ENCODE measurements at places on chromosomes 1 and 21.

- DNase-seq: no peak
These were observed 1234.6 kb upstream of the ADGRL2 start for GRCh38 chr1:80566123-80566522.

GRCh38 chr1:168441745-168442144 is 102.1 kb downstream of the XCL2 start:
- no peak for DNase-seq

GRCh38 chr1:59333626-59334277 is 36.9 kb downstream of the FGGY start:
- no peak for DNase-seq

GRCh38 chr1:33326785-33327184 is 5.9 kb upstream of the A3GALT2 start:
- DNase-seq: no peak

DNA sequence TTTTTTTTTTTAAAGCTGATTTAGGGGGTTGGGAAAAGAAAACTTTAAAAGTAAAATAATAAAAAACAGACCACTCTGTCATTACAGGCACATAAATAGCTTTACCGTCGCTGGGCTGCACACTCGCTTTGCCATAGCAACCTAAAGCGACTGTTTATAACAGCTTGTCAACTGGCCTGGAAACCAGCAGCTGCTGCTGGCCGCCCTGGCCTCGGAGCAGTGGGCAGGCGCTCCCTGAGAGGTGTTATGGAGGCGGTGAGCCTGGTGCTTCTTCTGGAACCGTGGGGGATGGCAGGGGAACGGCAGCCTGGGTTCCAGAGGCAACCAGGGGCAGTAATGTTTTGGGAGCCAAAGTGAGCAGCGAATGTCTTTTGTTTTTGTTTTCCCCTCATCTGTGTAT is 45.7 kb downstream of the ATP2B4 start:
- no peak for DNase-seq

DNA sequence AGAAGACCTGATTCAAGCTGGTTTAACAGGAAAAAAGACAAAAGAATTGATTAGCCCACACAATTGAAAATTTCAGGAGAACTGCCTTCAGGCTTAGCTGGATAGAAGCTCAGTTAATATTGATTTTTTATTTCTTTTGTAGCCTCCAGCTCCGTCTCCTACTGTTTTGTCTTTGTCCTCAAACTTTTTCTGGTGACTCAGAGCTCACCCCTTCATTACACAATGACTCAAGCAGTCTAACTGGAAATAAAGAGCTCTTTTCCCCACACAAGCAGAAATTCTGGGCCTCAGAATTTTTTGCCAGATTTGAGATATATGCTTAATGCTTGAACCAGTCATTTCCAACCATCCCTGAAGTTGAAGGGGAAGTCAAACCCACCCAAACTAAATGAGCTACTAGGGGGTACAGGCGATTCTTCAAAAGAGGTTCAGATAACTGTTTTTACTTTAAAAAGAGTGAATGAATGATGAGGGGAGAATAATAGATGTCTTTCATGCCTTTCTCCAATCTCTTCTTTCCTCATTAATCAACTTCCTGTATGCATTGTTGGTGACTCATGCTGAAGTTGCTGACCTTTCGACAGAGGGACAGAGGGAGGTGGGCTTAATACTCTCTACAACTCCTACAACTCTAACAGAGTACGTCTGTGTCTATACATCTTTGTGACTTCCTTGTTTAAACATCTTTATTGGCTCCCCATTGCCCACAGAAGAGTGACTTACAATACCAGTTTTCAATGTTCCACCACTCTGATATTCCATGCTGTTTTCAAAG is 6.2 kb upstream of the ACP6 start:
- DNase-seq: no peak

- DNase-seq: no peak
These were observed 12.5 kb downstream of the AADACL3 start for GRCh38 chr1:12728391-12728790.

GRCh38 chr1:172699111-172699510 is 40.2 kb downstream of the FASLG start:
- DNase-seq: peak; percentile 43

- DNase-seq: no peak
These were observed 2.7 kb downstream of the MLLT11 start for GRCh38 chr1:151062741-151063371.

DNA sequence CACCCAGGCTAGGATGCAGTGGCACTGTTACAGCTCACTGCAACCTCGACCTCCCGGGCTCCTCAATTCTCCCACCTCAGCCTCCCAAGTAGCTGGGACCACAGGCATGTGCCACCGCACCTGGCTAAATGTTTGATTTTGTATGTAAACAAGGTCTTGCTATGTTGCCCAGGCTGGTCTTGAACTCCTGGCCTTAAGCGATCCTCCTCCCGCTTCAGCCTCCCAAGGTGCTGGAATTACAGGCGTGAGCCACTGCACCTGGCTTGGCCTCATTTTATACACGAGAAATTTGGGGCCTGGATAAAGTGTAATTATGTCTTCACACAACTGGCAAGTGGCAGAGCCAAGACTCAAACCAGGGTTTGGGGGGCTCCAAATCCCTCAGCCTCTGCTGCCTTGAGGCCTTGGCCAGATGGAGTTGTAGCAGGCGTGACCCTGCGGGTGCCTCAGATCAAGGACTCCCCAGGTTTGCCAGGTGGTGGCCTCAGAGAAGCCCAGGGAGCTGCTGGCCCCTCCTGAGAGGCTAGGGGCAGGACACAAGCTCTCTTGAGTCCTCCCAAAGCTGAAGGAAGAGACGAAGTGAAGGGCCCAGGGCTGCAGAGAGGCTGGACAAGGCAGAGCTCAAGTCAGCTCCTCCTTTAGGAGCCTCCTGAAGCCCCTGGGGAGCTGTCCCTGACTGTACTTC is 61.7 kb downstream of the MDM4 start:
- DNase-seq: no peak

GRCh38 chr1:112849425-112850033 is 106.5 kb downstream of the SLC16A1 start:
- no peak for DNase-seq

DNA sequence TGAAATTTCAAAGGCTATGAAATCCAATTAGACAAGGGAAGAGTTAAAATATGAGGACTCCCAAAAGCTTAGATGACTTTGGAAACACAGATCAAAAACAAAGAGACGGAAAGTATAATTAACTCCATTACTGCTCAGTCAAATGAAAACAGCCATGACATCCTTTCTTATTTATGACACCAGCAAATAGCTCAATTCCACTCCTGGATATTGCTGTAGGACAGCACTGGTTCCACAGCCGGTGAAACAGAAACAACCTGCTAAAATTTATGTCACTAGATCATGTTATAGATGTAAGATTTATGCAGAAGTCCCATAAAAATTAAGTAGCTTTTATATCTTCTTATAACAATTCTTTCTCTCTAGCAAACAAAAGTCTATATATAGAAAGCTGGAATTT is 65.6 kb upstream of the RRP15 start:
- no peak for DNase-seq

GRCh38 chr1:160835751-160836150 is 26.9 kb downstream of the CD244 start:
- no peak for DNase-seq

DNA sequence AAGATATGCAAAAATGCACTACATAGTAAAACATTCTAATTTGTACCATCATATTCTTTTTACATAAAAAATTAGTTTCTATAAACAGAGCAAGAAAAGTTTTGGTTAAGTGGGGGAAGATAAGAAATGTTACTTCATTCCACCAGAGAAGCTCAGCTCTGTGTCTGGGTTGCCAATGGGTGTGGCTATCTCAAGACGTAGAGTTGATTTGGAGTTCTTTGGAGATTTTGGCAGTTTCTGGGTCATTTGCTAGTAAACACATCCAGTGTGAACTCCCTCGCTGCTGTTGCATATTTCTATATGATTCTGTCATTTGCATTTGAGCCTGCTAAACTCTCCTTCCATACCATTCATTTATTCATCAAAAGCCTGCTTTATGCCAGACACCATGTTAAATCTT is 7.2 kb downstream of the RGL1 start:
- DNase-seq: no peak

DNA sequence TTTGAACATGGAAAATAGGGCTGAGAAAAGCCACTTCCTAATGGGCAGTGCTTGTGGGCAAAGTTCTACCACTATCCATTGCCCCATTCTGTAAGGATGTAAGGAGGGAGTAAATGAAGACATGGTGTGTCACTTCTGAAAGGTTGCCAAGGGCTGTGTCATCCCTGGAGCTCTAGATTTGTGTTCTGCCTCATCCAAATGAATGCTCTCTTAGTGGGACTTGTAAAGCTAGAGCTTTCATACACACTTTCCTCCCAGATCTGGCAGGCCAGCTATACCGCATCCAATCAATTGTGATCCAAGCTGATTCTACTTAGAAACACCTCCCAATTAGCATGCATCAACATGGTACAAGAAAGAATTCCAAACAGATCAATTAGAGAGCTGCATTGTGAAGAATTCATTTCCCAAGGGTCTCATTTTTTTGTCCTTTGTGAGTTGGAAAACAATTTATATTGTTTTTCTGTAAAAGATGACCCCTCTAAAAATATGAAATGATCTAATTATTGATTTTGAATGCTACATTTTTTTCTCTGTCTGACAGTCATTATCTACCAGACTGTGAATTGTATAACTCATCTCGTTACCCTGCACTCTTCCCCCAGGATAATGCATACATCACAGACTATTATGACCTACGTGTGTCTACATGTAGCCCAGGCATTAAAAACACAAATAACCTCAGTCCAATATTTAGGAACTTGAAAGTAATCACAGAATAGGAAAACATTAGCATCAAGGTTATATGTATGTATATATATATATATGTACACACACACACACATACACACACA is 117.1 kb upstream of the DUSP10 start:
- DNase-seq: no peak

GRCh38 chr1:85571828-85572227 is 8.7 kb upstream of the CCN1 start:
- DNase-seq: no peak

- no peak for DNase-seq
These were observed 9.0 kb upstream of the C1orf198 start for GRCh38 chr1:230877146-230877923.

DNA sequence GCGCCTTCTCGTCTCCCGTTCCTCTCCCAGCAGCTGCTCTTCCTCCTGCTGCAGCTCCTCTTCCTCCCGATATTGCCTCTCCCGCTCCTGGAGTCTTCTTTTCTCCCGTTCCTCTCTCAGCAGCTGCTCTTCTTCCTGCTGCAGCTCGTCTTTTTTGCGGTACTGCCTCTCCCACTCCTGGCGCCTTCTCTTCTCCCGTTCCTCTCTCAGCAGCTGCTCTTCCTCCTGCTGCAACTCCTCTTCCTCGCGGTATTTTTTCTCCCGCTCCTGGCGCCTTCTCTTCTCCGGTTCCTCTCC is 5.3 kb downstream of the TCHH start:
- DNase-seq: no peak

DNA sequence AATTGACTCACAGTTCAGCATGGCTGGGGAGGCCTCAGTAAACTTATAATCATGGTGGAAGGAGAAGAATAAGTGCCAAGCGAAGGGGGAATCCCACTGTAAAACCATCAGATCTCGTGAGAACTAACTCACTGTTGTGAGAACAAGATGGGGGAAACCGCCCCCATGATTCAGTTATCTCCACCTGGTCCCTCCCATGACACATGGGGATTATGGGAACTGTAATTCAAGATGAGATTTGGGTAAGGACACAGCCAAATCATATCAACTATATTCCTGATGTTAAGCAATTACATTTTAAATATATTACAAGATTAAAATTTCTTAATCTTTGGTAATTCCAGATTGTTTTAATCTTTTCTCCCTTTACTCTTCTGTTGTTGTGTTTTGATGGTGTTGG is 55.2 kb downstream of the FNBP1L start:
- DNase-seq: no peak

DNA sequence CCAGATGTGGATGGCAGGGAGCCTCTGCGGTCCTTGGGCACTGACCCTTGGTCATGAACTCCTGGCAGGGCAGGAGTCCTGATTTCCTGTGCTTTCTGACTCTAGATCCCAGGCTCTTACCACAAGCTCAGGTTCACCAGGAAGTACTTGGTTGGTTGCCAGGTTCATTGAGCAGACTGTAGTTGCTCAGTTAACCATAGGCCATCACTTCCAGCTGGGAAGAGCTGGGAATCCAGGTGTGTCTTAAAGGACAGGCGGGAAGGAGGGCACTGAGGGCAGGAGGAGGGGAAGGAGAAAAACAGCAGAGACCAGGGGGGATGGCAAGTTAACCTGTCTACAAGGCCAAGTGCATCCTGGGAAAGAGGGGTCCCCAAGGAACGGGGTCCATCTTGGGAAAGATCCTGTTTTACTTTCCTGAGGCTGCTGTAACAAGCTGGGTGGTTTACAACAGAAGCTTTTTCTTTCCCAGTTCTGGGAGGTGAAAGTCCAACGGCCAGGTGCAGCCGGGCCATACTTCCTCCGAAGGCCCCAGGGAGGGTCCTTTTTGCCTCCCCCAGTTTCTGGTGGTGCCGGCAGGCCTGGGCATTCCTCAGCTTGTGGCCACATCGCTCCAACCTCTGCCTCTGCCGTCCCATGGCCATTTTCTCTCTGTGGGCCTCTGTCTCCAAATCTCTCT is 11.6 kb downstream of the KCNAB2 start:
- no peak for DNase-seq

- DNase-seq: no peak
These were observed 11.4 kb upstream of the RNF187 start for GRCh38 chr1:228475812-228476211.

- DNase-seq: no peak
These were observed 14.3 kb upstream of the ADAM30 start for GRCh38 chr1:119910618-119911017.

- no peak for DNase-seq
These were observed 613 bp upstream of the ERO1B start for GRCh38 chr1:236282425-236282716.

DNA sequence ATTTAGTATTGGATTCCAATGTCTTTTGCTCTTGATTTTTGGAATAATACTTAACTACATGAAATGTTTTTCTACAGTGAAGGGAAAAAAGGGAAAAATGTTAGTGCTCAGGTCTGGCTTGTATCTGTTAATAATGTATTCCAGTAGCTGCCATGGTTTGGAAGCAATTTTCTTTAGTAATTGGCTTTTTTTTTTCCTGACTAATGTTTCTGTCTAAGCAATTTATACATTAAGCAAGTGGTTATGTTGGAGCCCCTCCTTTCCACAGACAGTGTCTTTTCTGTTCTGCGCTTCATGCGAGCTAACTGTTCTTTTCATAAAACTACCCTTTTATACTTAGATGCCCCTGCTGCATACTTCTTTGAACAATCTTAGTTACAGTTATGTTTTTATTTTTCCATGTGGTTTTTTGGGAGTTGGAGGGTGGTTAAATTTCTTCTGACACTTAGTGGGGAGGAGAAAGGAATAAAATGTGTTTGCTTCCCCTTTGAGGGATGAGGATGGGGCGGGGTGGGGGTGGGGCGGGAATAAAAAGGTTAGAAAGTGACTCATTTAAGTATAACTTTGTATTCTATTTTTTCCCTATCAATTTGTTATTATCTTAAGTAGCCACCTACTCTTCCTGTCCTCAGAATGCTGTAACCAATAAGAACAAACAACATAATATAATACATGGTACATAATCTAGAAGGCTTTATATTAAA is 83.1 kb downstream of the CLIC4 start:
- no peak for DNase-seq
